ENCODE measurements at places on chromosomes 1 and 21.

- DNase-seq: peak; percentile 28
Measured at GRCh38 chr21:44298301-44298700, 1.6 kb upstream of the PFKL start.

GRCh38 chr1:186531561-186532165 is 70.7 kb upstream of the PDC start:
- peak; percentile 92 for DNase-seq

DNA sequence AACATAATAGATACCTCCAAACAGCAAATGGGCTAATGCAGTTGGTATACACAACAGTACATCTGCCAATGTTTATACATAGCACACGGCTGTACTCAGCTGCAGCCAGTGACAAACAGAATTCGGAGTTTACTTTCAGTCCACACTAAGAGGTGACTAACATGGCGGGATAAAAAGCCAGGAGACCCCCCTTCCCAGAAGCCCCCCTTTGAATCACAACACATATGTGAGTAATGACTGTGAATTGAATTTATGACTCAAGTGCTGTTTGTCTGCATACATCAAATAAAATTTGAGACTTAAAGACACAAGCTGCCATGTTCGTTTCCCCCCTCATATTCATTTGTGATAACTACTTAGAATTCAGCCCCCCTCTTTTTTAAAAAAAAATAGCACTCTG is 113.2 kb downstream of the RUNX1 start:
- peak; percentile 77 for DNase-seq

DNA sequence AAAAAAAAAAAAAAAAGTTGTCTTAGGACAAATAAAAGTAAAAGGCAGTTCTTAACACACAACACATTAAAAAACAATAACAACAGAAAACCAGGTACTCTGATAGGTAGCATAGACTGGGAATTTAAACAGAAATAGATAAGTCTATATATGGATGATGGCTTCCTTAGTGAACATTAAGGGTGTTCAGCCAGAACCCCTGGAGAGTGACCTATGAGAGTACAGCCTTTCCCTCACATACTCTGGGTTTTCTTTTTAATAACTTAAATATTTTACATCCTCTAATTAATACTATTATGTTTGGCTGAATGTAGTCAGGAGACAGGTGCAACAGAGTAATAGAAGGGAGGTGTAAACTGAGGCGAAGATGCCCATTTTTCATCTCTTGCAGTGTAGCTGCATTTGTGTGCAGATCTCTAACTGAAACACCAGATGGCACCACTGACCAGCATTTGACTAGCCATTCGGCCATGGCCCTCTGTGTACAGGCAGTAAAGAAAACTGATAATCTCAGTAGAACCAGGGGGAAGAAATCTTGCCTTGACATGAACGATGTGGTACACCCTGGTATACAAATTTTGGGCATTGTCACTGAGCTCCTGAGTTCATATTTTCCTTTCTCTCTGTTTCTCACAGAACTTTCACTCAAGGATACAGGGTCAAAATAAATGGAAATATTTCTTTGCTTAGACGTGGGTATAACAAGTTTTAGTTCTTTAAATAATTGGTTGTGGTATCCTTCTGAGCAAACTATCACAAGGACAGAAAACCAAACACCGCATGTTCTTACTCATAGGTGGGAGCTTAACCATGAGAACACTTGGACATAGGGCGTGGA is 7.6 kb downstream of the TTF2 start:
- DNase-seq: peak; percentile 50

GRCh38 chr1:51776408-51776807 is 102.1 kb downstream of the NRDC start:
- DNase-seq: no peak
